ENCODE measurements at places on chromosomes 2 and 18.

DNA sequence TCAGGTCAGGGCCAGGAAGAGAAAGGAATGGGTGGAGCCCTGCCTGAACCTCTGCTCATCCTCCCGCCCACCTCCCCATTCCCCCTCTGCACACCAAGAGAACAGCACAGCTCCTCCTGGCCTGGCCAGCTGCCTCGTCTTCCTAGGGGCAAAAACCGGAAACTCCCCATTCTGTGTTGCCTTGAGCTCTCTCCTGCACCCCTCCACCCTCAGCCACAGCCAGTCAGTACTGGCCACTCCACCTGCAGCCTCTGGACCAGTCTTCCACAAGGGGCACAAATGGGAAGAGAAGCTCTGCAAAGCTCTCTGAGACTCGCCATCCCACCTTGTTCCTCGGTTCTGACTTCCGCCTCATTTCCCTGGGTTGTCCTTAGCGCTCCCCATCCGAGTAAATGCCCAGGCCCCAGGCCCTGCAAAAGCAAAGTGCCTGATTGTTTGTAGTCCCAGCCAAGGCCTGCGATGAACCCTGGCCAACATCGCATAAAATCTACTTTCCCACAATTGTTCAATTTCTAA, 39.3 kb upstream of the SLC35G4 start:
- no peak for DNase-seq

- no peak for DNase-seq
Observed at GRCh38 chr18:2878656-2879330, 32.0 kb downstream of the EMILIN2 start.

DNA sequence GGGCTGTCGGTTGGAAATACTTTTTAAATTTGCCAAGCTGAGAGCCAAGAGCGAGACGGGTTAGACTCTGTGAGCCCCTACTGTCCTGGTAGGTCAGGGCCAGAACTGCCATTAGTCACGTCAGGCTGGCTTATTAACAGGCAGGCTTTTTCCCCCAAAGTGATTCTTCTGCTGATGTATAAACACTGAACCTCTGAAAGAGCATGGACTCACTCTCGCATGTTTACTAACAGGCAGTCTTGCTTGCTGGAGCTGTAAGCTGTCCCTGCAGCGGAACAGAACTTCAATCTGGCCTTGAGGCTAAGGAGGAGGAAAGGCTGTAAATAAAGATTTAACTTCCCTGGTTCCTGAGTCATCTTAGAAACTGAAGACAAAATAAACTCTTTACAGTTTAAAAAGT, 288.4 kb downstream of the PIEZO2 start:
- DNase-seq, result no peak

DNA sequence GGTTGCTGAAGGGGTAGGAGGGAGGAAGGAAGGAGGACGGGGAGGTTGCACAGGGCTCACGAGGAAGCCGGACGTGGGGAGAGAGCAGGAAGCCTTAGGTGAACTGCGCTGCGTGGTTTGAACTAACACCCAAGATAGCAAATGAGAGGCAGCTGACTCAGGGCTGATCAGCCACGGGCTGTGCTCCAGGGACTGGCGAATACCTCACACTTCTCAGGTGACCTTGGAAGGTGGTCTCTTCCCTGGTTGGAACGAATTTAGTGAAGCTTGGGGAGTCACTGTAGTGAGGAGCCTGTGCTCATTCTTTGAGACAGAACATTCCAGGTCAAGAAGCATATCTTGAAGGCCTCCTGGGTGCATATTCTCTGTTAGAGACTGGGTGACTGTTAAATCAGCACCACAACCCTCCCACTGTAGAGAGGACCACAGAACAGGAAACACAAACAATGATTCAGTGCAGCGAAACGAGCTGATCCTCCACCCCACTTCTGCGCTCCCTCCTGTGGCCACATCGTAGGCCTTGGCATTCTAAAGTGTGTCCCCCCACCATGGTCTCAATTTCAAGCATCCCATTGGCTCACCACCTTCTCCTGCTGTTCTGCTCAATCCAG, 33.8 kb downstream of the TOGARAM2 start:
- DNase-seq, result peak; percentile 68

- DNase-seq, result no peak
Observed at GRCh38 chr2:40155728-40156127, 296.2 kb downstream of the SLC8A1 start.

GRCh38 chr2:67806816-67807215, 256.0 kb downstream of the C1D start:
- DNase-seq, result no peak

- no peak for DNase-seq
Observed at GRCh38 chr2:68569604-68570003, 73.8 kb upstream of the PROKR1 start.

DNA sequence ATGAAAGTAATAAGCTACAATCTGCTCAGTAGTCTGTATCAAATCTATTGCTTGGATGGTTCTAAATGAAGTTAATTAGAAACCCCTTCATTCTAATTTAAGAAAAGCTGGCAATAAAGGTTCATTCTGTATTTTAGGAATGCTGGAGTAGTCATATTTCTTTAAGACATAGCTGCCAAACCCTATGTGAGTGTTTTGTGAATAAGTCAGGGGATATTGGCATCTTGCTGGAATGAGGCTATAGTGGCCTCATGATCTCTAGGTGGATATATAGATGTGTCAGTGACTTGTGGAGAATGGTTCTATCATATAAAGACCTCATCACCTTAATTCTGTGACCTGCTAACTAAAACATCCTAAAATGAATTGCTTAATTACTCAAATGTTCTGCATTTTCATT, 196.3 kb downstream of the PDE1A start:
- no peak for DNase-seq

- DNase-seq, result no peak
Observed at GRCh38 chr2:215556979-215557378, 121.1 kb upstream of the FN1 start.

GRCh38 chr2:5464657-5465056, 227.5 kb upstream of the SOX11 start:
- DNase-seq, result no peak

Data from effector memory CD4-positive, alpha-beta T cell (primary cell).